Femur (tissue), 1 donor: ENCODE measurements at places on chromosomes 6 and 20.

DNA sequence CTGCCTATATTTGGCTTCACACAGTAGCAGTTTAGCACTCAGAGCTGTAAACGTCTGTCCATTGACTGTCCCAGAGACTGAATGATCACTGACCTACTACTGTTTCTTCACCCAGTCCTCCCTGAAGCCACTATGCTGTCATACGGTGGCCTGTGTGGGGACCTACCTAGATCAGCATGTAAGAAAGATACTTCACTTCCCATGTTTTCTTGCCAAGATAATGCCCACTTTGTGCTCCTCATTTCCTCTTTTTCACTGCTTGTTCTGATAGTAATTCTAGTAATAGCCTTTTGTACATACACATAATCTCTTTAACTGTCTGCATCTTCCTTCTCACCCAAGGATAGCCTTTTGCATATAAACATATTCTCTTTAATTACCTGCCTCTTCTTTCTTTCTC, 109.9 kb upstream of the TIAM2 start:
- DNase-seq: no peak

DNA sequence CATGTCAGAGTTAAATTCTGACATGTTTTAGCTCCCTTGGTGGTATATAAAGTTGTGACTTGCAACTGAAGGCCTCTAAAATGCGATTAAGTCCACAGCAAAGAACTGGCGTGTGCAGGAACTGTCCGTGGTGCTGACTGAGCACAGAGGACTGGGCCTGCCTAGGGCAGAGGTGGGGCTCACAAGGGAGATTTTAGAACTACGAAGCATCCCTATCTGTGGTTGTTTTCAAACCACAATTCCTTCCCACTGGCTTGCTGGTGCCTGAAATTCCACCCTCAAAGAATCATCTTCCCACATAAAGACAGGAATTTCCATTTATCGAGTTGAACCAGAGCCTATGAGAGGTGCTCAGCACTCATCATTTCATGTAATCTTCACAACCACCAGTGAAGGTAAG, 30.1 kb downstream of the RIMS4 start:
- peak; percentile 44 for DNase-seq

DNA sequence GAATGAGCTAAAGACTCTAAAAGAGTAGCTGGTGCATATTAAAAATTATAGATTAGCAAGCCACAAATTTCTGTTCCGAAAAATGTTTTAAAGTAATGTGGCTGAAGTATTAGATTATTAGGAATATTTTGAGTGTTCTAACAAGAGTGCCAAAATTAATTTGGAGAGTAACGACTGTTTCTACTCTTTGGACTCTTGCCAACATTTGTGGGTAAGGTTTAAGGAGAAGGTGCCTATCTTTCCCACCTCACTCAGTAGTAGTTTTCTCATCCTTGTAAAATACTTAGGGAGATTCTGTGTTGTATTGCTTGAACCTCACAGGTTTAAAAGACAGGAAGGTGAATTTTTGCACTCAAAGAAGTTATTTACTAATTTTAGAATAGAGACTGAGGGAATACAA, 5.0 kb downstream of the HSF2 start:
- no peak for DNase-seq

- DNase-seq: no peak
Measured at GRCh38 chr20:4949833-4950178, 51.5 kb downstream of the SLC23A2 start.

- no peak for DNase-seq
Measured at GRCh38 chr6:63418741-63419140, 99.0 kb upstream of the LGSN start.

- DNase-seq: no peak
Measured at GRCh38 chr6:36836111-36837021, 2.9 kb downstream of the CPNE5 start.

DNA sequence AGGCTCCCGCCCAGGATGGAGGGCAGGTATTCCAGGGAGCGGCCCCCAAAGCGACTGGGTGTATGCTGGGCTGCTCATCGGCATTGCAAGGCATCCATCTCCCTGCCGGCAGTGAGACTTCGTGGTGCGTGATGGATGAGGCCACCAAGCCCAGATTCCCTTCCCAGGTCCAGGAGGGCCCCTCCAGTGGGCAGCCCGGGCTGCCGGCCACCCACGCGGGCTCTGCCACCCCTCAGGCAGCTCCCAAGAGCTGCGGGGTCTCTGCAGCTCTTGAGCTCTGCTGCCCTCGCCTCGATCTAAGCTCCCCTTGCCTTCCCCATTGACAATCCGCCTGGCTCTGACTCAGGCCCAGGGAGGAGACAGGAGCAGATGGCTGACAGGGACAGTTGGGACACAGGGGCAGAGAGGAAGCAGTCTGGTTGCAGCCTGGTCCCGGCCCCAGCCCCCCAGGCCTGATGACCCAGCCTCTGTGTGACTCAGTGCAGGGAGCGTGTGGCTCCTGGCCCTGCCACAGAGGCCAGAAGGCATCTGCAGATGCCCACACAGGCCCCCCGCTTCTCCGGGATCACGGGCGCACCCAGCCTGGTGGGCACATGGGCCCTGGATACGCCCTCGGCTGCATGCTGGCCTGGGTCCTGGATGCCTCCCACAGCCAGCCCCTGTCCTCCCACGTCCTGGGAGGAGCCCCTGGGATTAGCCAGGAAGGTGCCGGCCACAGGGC, 33.0 kb downstream of the SLCO4A1 start:
- no peak for DNase-seq

DNA sequence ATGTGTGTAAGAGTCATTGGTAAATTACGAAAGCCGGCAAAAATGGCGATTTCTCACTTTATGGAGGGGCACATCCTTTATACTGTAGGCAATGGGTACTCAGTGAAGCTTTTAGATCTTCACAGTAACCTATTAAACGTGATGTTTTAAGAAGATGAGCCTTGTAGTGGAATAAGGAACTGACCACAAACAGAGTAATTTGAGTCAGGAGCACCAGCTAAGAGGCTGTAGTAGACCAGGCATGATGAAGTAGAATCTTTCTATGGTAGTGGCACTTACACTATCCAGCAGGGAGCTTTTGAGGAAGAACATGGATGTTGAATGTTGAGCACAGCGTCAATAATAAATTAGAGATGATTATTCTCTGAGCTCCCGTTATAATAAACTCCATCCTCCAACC, 65.9 kb downstream of the HIVEP2 start:
- DNase-seq: no peak

- DNase-seq: no peak
Measured at GRCh38 chr6:80489911-80490635, 383.6 kb downstream of the BCKDHB start.

DNA sequence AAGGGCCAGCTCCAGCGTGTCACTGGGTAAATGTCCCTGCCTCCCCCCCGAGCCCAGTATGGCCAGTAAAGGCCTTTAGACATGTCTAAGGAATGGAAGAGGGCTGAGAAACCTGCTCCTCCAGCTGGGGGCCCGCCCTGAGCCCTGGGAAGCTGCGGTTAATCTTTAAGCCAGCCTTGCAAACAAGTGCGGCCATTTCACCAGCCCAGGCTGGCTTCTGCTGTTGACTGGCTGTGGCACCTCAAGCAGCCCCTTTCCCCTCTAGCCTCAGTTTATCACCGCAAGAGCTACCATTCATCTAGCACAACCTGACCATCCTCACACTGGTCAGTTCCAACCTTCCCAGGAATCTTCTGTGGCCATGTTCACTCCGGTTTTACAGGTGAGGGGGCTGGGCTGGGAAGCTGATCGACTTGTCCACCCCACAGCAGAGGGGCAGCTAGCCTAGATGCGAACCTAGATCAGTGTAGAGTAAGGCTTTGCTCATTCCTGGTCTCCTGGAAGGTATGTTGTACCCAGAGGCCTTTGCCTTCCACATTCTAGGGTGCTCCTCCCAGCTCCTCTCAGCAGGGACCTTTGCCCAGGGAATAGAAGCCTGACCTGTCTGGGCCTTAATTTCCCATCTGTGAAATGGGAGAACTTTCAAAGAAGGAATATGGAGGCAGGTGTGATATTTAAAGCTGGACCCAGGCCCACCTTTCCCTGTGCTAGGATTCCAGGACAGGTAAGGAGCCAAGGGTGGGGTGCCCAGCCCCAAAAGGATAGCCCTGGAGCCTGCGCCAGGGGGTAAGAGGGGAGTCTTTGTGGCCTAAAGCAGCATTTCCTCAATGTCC, 1.2 kb upstream of the SRC start:
- no peak for DNase-seq

- no peak for DNase-seq
Measured at GRCh38 chr6:157468054-157468453, 87.1 kb downstream of the ZDHHC14 start.

DNA sequence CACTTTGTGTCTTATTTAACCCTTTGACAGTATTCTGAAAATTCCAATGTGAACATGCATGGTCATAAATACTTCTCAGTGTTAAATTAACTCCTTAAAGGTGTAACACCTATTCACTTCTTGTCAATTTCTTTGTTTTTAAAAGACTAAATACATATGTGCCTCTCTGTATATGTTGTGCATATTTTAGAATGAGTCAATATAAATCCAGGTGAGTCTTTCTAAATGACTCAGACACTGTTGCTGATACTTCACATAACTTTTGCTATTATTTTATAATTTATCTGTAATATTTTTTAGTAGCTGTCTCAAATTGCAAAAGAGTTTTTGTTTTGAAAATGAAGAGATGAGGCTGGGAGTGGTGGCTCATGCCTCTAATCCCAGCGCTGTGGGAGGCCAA, 36.0 kb downstream of the TIAM2 start:
- DNase-seq: no peak

DNA sequence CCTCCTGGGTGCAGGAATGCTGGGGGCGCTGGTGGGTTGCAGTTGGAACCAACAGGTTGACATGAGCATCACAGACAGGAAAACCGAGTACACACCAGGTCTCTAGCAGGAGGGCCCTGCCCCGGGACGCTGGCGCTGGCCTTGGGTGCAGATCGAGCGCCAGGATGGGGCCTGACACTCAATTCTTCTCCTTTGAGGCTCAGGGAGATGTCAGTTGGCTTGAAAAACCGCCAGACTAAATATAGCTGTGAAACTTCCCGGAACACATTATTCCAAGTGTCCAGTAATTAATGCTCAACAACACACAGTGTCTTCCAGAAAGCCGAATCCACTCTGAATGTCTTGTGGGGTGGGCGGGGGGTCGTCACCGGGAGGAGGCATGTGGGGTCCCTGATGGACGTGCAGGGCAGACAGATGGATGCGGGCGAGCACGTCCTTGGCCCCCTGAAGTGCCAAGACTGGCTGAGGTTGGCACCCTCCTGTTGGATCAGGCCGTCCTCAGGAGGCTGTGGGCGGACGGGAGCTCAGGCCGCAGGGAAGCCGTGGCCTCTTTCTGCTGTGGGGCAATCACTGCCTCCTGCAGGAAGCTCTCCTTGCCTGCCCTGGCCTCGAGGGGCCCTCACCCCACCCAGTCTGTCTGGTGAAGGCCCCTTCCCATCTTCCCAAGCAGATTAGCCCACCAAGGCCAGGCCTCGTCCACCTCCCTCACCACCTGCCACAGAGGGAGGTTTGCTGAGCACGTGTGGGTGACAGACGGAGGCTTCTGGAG, 19.4 kb upstream of the GATA5 start:
- no peak for DNase-seq

GRCh38 chr6:69265706-69266105, 531.1 kb downstream of the LMBRD1 start:
- DNase-seq: no peak

DNA sequence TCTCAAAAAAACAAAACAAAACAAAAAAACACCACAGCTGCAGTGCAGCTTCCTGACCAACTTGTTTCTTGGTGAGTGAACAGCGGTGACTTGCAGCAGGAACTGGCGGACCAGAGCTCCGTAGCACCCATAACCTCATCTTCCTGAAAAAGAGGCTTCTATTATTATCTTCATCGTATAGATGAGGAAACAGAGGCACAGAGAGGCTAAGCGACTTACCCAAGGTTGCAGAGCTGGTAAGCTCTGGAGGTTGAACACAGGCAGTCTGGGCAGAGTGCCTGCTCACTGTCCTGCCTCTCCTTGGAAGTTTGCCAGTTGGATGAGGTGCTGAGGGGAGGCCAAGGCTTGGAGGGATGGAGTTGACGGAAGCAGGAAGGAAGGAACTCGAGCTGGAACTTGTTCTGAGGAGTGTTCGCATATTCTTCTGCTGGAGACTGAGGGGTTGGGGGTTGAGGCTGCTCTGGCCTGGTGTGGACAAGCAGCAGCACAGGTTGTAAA, 47.9 kb upstream of the CCDC167 start:
- DNase-seq: peak; percentile 41

GRCh38 chr6:116398316-116399010, 27.7 kb downstream of the DSE start:
- no peak for DNase-seq

- DNase-seq: no peak
Measured at GRCh38 chr6:9025228-9025627, 589.9 kb upstream of the SLC35B3 start.

DNA sequence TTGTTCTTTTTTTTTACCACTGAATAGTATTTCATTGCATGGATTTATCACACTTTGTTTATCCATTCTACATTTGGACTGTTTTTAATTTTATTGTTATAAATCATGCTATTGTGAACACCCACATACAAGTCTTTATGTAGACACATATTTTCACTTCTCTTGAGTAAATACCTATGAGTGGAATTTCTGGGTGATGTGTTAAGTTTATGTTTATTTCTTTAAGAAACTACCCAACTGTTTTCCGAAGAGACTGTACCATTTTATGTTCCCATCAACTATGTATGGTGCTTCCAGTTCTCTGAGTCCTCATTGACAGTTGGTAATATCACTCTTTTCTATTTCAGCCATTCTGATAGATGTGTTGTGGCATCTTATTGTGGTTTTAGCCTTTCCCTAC, 54.0 kb downstream of the RIN2 start:
- DNase-seq: no peak

DNA sequence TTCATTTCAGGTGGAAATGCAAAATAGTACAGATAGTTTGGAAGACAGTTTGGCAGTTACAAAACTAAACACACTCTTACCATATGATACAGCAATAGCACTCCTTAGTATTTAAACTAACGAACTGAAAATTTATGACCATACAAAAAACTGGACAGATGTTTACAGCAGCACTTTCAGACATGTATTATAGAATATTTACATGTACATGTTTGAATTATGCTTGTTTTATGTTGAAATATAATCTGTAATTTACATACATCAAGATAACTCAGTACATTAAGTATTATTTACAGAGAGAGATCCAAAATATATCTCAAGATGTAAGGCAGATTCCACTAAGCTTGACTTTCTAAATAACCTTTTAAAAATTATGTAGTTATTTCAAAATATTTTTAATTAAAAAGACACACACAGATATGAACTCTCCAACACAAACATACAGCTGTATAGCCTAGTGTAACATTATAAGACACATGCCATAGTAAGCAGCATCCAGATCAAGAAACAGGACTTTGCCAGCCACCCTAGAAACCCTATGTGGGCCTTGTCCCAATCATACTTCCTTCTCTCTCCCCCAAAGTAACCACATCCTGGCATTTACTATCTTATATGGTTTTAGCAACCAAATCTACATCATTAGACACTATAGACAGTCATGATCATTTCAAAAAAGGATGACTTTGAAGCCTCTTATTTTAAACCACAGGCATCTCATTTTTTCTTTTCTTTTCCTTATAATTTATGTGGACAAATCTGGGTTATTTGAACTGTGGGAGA, 82.2 kb downstream of the MAN1A1 start:
- DNase-seq: no peak

- no peak for DNase-seq
Measured at GRCh38 chr6:139748353-139749146, 374.1 kb upstream of the CITED2 start.
